A549 treated with dexamethasone at 1 μM for 4 hours (cell line): ENCODE measurements at places on chromosomes 2 and 18. TPM values are rescaled to one million over a fixed set of nuclear protein-coding genes. Genes with fewer than 3 reads are reported as not detected.

Gene RBM43
- 2.2 to 3.5 TPM (median 3.0 TPM) in 5 replicates for total RNA-seq

Gene RND3
- 39.3 to 52.9 TPM (median 45.7 TPM) in 5 replicates for total RNA-seq

Gene PSD4
- total RNA-seq = 11.2 to 15.2 TPM (median 14.4 TPM) in 5 replicates

Gene FRZB
- total RNA-seq = 0.03 to 0.11 TPM (median 0.09 TPM) in 5 replicates

Gene AQP12B
- not detected in 5 replicates for total RNA-seq

Gene GPBAR1
- 0.17 to 0.59 TPM (median 0.49 TPM) in 5 replicates for total RNA-seq

Gene LAPTM4A
- total RNA-seq = 224 to 286 TPM (median 280 TPM) in 5 replicates

Gene HOXD3
- total RNA-seq = 0.14 to 0.21 TPM (median 0.18 TPM) in 3 of 5 replicates, not detected in the others

Gene FZD7
- total RNA-seq = 5.5 to 6.9 TPM (median 6.5 TPM) in 5 replicates

Gene CHRND
- total RNA-seq = 0.07 to 0.09 TPM in 2 of 5 replicates, not detected in the others

Gene SLC4A1AP
- 30.4 to 33.5 TPM (median 32.9 TPM) in 5 replicates for total RNA-seq

Gene LCT
- total RNA-seq = 0.01 to 0.04 TPM (median 0.02 TPM) in 4 of 5 replicates, not detected in the other

Gene ZNF142
- total RNA-seq = 10.4 to 22.5 TPM (median 20.8 TPM) in 5 replicates

Gene PNKD
- 63.9 to 67.2 TPM (median 64.0 TPM) in 5 replicates for total RNA-seq

Gene TET3
- 7.7 to 15.5 TPM (median 13.0 TPM) in 5 replicates for total RNA-seq

Gene SLC35F5
- 34.6 to 57.7 TPM (median 48.7 TPM) in 5 replicates for total RNA-seq

Gene PKDCC
- 19.6 to 26.0 TPM (median 21.8 TPM) in 5 replicates for total RNA-seq
